ENCODE measurements at places on chromosomes 12 and 14.
A peak's percentile ranks its signal among the peaks of the same experiment; 100 is the strongest.

- DNase-seq = no peak
Measured at GRCh38 chr12:53258541-53259539, 9.3 kb upstream of the ESPL1 start.

DNA sequence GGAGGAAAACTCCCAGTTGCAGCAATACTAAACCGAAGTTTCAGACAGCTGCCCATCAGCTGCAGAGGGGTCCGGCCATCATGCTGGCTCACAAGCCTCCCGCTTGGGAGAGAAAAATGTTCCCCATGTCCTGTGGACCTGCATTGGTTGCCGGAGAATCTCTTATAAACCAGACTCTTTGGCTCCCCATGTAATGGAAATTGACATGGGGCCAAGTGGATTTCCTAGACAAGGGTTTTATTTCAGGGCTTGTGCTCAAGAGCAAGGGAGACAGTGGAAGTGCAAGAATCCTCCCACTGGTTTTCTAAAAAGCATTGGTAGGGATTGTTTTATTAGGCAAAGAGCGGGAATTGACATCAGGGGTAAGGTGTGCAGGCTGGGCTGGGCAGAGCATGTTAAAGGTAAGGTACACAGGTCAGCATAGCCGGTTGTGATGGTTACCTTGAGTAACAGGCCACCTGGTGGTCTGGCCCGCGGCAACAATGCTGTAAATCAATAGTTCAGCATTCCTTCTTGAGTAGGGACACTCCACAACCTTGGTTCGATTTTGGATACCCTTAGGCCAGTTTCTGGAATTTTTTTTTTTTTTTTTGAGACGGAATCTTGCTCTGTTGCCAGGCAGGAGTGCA is 135.4 kb downstream of the UNC79 start:
- DNase-seq = no peak

DNA sequence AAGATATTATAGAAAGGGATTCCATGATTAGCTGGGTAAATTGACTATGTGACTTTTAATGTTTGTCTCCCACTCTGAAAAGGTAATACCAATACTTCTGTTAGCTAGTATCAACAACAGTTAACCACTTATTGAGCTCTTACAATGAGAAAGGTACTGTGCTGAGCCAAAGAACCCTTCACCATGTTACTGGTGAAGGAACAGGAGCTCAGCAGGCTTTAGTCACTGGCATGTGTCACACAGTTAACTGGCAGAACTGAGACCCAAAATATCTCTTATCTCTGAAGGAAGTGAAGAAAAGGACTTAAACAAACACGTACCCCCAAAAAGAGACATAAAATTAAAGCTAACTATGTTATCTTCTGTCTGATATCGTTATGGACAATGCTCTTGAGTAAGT is 170.6 kb downstream of the MED13L start:
- DNase-seq = no peak

- DNase-seq = no peak
Measured at GRCh38 chr12:117333331-117333881, 28.0 kb downstream of the NOS1 start.

DNA sequence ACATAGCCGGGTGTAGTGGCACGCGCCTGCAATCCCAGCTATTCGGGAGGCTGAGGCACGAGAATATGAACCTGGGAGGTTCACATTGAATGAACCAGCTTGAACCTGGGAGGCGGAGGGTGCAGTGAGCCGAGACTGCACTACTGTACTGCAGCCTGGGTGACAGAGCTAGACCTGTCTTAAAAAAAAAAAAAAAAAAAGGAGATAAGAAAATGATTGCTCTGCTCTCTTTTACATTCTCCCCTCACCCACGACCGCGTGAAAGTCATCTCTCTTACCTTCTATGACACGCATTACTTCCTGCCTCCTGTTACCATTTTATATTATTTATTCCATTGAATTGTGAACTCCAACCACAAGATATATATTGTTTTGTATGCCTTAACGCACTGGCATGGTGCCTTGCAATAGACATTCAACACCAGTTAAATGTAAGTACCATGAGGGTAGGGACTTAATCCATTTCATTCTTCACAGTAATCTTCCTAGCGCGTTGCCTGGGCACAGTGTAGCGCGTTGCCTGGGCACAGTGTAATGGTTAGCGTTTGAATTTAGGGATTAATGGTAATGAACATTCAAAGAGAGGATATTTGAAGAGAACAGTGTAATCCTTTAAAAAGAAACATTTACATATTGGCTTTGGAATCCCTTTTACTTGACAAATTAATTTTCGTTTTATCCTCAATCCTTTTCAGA is 2.7 kb downstream of the RAP1B start:
- peak; percentile 54 for DNase-seq

DNA sequence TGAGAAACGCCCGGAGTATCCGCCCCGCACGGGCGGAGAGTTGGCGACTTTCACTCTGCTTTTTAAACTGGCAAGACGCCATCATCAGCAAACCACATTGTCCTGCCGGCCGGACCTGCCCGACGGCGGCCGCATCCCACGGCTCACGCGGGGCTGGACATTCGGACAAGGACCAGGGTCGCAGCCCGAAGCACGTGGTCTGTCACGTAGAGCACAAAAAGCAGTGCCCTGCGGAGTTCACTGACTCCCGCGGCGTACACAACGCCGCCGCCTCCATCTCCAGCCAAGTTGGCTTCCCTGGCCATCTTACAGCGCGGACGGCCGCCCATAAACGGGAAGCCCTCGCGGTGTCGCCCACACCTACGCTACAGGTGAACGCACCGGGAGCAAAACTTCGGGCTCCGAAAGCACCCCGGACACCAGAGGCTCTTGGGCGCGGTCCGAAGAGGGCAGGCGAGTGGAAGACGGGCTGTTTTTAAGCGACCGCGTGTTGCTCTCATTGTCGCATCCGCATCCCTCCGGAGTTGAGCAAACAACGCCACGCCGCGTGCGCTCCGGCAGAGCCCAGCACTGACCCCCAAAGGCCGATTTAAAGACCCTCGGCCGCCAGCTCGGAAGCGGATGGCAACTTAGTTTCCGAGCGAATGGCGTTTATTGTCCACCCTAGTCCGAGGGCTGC is 966 bp downstream of the SINHCAF start:
- DNase-seq = peak; percentile 37

- no peak for DNase-seq
Measured at GRCh38 chr12:66934302-66935062, 255.6 kb upstream of the GRIP1 start.

DNA sequence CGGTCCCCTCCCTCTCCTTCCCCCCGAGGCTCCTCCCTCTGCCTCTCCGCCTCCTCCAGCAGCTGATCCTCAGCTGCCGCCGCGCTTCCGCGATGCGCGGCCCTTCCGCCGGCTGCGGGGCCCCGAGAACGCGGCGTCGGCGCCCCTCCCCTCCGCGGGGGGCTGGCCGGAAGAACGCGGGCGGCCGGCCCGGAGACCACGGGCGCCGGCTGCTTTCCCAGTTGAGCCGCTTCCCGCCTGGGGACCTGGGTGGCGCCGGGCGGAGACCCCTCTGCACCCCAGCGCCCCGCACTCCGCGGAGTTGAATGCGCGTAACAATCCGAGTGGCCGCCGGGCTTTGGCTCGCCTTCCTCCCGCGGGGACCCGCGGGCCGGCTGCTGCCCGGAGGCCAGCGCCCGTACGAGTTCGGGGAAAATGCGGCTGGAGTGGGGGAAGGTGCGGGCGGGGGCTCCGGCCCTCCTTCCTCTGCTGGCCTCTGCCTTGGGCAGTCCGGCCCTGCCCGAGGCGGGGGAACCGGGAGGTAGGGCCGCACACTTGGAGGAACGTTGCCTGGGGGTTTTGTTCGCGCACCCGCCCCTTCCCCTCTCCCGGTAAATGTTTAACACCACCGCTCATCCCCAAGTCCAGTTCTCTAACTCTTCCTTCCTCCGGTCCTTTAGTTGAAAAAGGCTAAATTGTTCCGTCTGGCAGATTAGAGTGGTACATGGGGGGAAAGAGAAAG is 393 bp upstream of the DCAF5 start:
- DNase-seq = no peak

DNA sequence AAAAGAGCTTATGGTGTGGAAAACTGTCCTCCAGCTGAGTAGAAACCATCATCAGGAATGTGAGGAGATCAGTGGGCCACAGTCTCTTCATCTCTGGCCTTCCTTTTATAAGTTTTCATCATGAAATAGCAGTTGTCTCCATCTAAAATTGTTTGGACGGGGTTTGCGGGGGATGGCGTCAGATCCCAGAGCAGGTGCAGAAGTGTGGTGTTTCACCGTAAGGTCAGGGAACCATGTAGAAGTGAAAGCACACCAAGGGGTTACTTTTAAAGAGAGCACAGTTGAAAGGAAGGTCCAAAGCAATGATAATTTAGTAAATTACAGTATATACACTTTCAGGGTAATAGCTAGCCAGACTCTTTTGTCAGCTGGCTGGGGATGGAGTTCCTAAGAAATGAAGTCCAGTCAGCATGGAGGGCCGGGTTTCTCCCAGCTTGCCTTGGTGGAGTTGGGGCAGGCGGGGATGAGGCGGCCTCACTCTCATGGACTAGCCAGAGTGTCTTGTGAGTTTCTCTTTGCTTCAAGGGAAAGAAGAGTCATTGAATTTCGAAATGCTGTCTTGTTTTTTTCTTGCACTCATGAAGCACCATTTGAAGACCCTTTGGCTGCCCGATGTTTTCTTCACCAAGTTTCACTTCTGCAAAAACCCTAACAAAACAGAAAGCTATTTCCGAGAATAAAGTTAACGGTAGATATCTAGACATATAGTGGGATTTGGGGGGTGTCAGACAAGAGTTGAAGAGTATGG is 100.6 kb downstream of the ETV6 start:
- no peak for DNase-seq
